ENCODE measurements at places on chromosomes 4 and X.

DNA sequence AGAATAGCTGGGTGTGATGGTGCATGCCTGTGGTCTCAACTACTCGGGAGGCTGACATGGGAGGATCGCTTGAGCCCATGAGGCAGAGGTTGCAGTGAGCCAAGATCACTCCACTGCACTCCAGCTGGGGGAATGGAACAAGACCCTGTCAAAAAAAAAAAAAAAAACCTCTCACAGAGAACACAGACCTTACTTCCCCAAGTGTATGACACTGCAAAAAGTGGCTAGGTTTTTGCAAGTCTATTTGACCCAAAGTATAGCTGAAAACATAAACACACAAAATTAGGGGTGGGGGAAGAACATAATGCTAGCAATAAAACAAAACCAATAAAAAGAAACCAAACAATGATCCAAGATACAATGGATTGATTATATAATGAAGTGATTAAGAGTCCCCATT, 6.7 kb downstream of the LAMP2 start:
- no peak for DNase-seq

DNA sequence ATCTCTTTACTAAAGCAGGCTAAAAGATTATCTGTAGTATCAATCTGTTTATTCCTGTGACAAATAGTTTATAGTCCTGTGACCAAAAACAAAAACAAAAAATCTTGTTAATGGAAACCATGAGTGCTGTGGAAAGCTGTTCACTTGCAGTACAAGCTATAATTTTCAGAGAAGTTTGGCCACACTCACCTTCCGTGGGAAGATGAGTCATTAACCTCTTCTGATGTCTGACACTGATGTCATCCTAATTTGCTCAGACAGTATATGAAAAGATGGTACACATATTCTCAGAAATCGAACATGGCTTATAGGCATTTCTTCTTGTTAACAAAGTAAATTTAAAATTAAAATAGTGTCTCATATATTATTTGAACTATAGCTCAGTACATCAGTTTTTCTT, 19.9 kb upstream of the ENPP6 start:
- no peak for DNase-seq

DNA sequence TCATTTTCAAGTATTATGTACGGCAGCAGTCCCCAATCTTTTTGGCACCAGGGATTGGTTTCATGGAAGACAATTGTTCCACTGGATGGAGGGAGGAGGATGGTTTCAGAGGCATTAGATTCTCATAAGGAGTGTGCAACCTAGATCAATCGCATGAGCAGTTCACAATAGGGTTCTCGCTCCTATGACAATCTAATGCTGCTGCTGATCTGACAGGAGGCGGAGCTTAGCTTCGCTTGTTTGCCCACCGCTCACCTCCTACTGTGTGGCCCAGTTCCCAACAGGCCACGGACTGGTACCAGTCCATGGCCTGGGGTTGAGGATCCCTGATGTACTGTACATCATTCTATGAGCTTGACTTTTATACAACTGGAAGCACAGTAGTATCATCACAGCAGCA, 48.4 kb downstream of the SMIM20 start:
- DNase-seq: peak; percentile 13

- no peak for DNase-seq
Measured at GRCh38 chr4:5993876-5994811, 24.1 kb downstream of the C4orf50 start.

- DNase-seq: no peak
Measured at GRCh38 chrX:19030805-19031204, 46.9 kb upstream of the PHKA2 start.

GRCh38 chr4:156169011-156169410, 215.3 kb upstream of the CTSO start:
- peak; percentile 53 for DNase-seq
